DMS 273 treated with DMSO at 0.1 percent for 48 hours (cell line): ENCODE measurements at places on chromosomes 7 and 10.

DNA sequence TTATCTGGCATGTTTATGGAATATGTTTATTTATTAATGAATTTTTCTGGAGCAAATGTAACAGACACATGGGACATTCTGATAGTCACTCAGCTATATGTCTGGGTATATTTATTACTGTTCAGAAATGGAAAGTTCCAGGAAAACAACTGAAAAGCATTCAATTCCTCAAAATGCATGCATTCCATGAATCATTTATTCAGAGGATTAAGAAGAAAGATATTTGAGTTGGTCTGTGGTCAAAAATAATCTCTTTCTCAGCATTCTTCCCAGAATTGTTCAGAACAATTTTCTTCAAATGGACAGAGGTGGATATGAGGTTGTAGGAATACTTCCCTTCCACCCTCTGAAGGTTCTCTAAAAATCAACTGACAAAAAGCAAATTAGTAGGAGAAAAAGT is 97.6 kb upstream of the ITGB1 start:
- no peak for DNase-seq

- DNase-seq = no peak
Measured at GRCh38 chr7:87213252-87213651, 6.3 kb downstream of the TMEM243 start.

GRCh38 chr7:10723832-10724231 is 249.8 kb upstream of the PHF14 start:
- DNase-seq = no peak

DNA sequence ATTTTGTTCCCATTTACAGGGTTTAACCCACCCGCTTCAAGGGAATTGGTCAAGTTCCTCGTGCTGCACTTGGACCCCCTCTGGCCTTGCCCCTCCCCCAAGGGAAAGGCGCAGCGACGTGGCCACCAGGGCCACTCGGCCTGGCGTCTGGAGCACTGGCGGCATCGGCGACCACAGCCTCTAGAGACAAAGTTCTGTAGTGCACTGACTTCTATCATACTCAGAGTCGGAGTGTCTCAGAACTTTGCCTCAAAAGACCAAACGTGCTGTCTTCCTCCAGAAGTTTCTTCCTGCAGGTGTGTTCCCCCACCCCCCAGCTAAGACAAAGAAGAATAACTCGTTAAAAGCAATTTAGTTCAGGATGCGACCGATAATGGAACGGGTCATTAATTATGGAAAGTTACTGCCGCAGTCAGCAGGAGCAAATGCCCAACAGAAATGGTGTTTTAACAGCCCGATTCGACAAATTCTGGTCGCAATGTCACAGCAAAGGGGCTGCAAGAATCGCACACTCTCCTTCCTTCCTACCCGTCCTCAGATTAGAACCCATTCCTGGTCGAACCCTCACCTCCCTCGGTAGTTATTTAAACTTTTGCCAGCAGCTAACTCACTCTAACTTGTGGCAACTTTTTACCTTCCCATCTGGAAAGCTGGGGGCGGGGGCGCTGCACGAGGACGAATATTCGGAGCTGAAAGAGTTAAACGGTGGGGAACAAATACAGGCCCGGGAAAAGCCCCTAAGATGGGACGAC is 202.1 kb upstream of the NFE2L3 start:
- DNase-seq = no peak

DNA sequence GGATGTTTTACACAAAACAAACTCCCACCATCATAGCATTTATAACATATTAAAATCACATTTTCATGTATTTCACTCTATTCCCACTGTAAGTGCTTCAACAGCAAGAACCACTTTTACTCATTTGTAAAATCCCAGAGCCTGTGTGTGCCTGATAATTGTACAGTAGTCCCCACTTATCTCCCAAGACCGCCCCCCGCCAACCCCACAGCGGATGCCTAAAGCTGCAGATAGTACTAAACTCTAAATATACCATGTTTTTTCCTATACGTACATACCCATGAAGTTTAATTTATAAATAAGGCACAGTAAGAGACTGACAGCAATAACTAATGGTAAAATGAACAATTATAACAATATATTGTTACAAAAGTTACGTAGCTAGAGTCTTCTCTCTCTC is 33.5 kb downstream of the EZH2 start:
- no peak for DNase-seq

- no peak for DNase-seq
Measured at GRCh38 chr10:75619635-75620034, 188.2 kb downstream of the LRMDA start.

- no peak for DNase-seq
Measured at GRCh38 chr10:6270951-6271350, 68.2 kb downstream of the PFKFB3 start.

GRCh38 chr10:121462281-121462680 is 136.0 kb downstream of the FGFR2 start:
- DNase-seq = no peak

GRCh38 chr10:131480066-131480465 is 168.5 kb upstream of the TCERG1L start:
- DNase-seq = no peak

DNA sequence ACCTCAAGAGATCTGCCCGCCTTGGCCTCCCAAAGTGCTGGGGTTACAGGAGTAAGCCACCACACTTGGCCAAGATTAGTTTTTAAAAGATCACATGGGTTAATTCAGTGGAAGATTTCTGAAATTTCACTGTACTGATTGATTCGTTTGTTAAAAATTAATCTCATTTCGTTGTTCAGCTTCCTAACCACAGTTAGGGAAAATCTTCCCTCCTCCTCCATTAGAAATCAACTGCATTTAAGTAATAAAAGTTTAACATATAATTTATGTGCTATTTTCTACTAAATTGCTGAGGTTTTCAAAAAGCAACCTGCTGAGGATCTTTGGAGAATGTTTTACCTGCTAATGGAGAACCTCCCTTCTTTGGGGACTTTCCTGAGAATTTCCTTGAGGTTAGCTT is 522.4 kb downstream of the GATA3 start:
- DNase-seq = no peak

DNA sequence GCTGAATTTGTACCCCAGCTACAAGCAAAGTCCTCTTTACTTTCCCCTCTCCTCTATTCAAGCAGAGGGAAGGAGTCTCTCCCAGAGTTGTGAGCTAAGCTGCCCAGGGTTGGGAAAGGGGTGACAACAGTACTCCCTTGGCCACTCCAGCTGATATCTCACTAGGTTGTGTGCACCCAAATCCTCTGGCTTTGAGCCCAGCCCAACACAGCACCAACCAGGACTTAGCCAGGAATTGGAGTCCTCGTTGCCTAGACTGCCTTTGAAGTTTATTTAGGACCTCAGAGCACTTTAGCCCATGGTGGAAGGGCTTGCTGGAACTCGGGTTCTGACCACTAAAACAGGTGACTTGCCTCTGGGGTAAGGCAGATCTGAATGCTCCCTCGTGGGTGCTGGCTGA is 35.7 kb upstream of the DYNC1I1 start:
- DNase-seq = no peak

DNA sequence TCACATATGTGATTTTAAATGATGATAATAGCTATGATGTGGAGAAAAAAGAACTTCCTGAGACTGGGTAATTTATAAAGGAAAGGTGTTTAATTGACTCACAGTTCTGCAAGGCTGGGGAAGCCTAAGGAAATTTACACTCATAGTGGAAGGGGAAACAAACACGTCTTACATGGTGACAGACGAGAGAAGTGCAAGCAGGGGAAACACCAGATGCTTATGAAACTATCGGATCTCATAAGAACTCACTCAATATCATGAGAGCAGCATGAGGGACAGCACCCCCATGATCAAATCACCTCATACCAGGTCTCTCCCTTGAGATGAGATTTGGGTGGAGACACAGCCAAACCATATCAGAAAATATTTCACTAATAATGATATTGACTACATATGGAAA is 4.1 kb upstream of the LIPN start:
- DNase-seq = no peak

GRCh38 chr7:148950806-148951205 is 66.7 kb upstream of the EZH2 start:
- no peak for DNase-seq

GRCh38 chr7:101466871-101467270 is 104.2 kb downstream of the COL26A1 start:
- DNase-seq = no peak

DNA sequence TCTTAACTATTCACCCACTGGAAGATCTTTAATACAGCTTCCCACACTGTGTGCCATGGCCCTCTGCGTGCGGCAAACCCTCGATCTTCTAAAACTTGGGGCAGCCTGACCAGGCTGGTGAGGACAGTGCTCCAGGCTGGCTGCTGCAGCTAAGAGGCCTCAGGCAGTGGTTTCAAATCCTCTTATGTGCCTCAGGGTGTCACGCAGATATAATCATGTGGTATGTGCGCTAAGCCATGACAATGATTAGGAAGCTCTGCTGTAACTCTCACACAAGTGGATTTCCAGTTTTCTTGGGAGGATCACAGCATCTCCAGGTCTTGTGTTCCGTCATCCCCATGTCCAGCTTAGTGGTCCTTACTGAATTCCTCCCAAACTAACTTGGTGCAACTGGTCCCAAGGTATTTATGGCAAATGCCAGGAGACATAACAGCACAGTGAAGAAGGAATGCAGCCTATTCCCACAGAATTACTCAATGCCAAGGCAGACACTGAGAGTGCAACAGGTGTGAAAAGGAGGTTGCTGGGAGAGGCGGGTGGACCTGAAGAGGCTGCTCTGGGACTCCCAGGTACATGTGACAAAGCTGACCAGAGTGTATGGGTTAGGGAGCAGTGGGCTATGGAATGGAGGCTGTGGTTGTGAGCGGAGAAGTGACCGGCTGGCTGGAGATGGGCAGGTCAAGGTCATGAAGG is 2.3 kb downstream of the HPS1 start:
- DNase-seq = no peak

DNA sequence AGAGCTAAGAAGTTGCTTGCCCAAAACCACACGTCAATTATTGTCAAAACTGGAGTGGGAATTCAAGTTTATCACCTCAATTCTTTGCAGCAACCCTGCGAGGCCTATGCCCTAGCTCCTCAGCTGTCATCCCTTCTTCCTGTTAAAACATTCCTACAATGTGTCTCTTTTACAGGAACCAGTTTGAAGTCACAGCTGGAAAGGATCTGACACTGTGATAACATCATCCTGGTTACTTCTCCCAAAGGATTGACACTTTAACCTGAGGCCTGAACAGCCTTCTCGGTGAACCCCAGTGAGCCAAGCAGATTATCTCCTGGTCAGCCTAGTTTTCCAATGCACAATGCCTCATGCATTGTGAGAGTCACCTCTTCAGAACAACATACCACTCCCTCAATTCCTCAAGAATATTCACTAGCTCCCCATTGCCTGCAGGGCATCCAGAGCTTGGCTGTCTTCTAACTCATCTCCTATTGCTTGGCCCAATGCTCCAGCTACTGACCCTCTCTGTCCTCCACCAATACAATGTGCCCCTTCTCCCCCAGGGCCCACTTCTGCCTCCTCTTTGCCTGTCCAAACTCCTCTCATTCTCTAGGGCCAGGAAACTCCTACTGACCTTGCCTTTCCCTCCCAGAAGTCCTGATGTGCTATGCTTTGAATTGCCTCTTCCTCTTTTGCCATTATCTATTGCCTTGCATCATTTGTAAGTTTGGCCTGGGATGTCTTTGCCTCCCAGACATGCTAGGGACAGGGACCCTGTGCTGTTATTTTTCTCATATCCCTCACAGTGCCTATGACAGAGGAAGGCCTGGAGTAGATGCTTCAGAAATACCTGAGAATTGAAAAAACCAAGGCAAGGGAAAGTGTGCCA is 10.4 kb upstream of the DLG5 start:
- no peak for DNase-seq

GRCh38 chr7:93442478-93443224 is 131.9 kb downstream of the CALCR start:
- DNase-seq = no peak

GRCh38 chr7:78924581-78924980 is 528.9 kb downstream of the MAGI2 start:
- DNase-seq = no peak

DNA sequence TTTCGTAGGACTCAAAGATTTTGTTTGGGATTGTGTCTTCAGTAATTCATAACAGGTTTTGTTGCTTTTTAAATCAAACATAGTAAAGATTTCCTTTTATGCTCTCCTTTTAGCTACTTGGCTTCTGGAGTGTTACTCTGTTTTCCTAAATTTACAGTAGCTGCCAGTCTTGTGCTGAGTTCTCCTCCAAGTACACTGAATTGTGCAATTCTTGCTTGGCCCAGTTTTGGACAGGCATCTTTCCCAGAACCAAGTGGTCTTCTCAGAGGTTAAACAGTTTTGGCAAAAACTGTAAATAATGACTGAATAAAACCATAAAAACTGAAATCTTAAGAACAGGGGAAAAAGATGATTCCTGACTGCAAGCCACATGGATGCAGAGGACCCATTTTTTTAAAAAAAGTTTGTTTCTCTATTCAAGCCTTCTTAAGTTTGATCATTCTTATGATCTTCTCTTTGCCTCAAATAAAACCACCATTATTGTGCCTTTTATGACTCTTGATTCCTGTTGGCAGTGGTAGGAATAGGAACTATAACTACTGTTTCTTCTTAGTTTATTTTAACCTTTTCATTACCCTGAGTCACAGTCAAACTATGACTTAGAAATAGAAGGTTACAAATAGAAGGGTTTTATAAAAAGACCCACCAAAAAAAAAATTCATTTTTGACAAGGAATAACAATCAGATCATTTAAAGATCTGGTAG is 88.0 kb downstream of the MDFIC start:
- DNase-seq = no peak

GRCh38 chr7:81590131-81590530 is 179.7 kb downstream of the HGF start:
- peak; percentile 36 for DNase-seq

DNA sequence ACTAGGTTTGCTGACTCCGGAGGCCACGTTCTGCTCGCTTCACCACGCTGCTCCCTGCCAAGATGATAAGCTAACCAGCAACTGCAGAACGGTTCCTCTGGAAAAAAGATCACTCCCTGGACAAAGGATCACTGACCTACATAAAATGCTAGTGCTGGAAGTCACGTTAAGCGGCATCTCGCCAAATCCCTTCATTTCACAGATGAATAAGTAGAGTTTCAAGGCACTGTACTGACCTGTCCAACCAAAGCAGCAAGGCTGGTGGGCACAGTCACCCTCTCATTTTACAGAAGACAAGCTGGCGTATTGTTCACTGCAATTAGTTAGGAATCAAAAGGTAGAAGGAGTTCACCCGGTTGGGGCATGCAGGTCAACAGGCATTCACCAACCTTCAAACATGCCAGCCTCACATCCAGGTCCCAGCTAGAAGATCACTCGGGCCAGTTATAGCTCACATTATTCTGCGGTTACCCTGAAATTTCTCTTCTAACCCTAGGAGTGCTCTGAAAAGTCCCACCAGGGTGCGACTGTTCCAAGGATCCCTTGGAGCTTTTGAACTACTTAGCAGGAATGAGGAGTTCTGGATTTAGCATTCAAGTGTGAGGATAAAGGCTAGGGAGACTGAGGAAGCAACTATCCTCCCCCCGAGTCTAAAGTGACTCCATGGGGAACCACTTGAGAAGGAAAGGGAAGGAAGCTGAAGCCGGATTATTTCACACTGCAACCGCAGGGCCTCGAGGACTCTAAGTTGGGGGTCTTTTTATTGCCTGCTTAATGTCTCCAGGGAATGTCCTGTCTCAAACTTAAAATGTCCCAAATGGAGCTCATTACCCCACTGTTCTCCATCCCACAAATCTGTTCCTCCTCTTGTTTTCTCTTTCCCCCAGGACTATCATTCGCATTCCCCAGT is 32.8 kb downstream of the HIPK2 start:
- no peak for DNase-seq
